ENCODE measurements at places on chromosomes 3 and 15. TPM values are rescaled to one million over a fixed set of nuclear protein-coding genes. Genes with fewer than 3 reads are reported as not detected.

Gene SNX33
- 18.7 TPM for polyA plus RNA-seq

Gene CCR5
- polyA plus RNA-seq: 0.33 TPM

Gene KLHL40
- not detected for polyA plus RNA-seq

Gene PDIA5
- 32.4 TPM for polyA plus RNA-seq

GRCh38 chr3:58084166-58084565 lies 75.9 kb downstream of the FLNB start:
- DNase-seq: no peak

- DNase-seq: no peak
Observed at GRCh38 chr15:39591896-39592315, 11.0 kb downstream of the THBS1 start.

- DNase-seq: no peak
Observed at GRCh38 chr3:123800362-123800682, 83.8 kb downstream of the MYLK start.

GRCh38 chr15:38992930-38993329 lies 428.3 kb upstream of the RASGRP1 start:
- no peak for DNase-seq

GRCh38 chr3:12768579-12769527 lies 9.8 kb upstream of the TMEM40 start:
- DNase-seq: no peak

- no peak for DNase-seq
Observed at GRCh38 chr3:6262010-6262409, 598.9 kb upstream of the GRM7 start.
